Calu3 (cell line): ENCODE measurements at places on chromosomes 11 and 22. TPM values are rescaled to one million over a fixed set of nuclear protein-coding genes. Genes with fewer than 3 reads are reported as not detected.

PNPLA3 gene
- total RNA-seq, result 8.0 and 9.5 TPM in 2 replicates

TSPAN32 gene
- not detected in 2 replicates for total RNA-seq

TP53AIP1 gene
- total RNA-seq, result 0.61 and 0.78 TPM in 2 replicates

TIGD3 gene
- total RNA-seq, result 0.73 and 1.5 TPM in 2 replicates

MAP6 gene
- total RNA-seq, result not detected in 2 replicates

MRPL17 gene
- total RNA-seq, result 78.2 and 84.0 TPM in 2 replicates

RRM1 gene
- 80.2 and 83.2 TPM in 2 replicates for total RNA-seq
